ENCODE measurements at places on chromosomes 2 and 18. TPM values are rescaled to one million over a fixed set of nuclear protein-coding genes. Genes with fewer than 3 reads are reported as not detected.
A peak's percentile ranks its signal among the peaks of the same experiment; 100 is the strongest.

DNA sequence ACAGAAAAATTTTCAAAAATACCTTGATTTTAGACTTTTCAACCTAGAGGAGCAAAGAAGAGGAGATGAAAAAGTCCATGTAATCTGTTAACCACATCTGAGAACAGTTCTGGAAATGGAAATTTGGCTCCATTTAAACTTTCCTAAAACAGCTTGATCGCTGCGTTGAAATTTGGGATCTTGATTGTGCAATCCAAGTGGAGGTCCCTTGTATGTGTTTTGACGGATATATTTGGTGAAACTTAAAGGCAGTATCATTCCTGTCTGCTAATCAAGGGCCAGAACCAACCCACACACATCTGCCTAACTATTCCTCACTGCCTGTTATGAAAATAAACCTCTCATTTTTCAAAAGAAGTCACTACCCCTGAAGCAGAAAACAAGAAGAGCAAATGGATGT, 46.6 kb downstream of the SPATS2L start:
- no peak for DNase-seq
- no peaks in the 10 kb centered on the region for H3K27me3 ChIP-seq
- H3K27ac ChIP-seq = peak overlapping the region; percentile 31

DNA sequence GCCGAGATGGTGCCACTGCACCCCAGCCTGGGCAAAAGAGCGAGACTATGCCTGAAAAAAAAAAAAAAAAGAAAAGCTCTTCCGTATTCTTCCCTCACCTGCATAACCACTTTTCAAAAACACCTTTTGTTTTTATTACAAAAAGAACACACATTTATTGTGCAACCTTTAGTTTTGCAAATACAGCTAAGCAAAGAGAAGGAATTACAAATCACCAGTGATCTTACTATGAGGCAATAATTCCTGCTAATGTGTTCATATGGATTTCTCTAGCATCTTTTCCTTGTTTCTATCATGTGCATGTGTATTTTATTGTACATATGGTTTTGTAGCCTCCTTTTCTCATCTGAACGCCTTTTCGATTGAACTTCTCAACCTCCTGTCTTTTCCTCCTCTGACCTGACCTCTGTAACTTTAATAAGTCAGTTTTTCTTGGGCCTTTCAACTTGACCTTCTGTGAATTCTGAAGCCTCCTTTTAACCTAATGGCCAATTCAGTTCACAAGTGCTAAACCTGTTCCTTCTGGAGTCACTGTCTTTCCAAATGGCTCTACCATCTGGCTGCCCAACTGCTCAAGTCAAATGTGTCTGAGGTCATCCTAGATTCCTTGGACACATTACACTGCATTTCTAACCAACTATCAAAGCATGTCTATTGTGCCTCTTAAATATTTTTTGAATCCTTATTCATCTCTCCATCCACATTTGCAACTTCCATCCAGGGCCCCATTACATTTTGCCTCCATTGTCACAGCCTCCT, 59.1 kb upstream of the DAPL1 start:
- no peak overlapping the region for H3K4me3 ChIP-seq
- peaks cover 13% of the 10 kb centered on the region for H3K4me1 ChIP-seq
- H3K27me3 ChIP-seq = no peaks in the 10 kb centered on the region
- no peak for DNase-seq
- H3K36me3 ChIP-seq = no peaks in the 10 kb centered on the region

- DNase-seq = no peak
- H3K27me3 ChIP-seq = no peaks in the 10 kb centered on the region
- no peak overlapping the region for H3K27ac ChIP-seq
- no peak overlapping the region for H3K4me3 ChIP-seq
Observed at GRCh38 chr2:202339071-202339870, 36.9 kb upstream of the BMPR2 start.

The IL1F10 gene
- total RNA-seq = not detected

DNA sequence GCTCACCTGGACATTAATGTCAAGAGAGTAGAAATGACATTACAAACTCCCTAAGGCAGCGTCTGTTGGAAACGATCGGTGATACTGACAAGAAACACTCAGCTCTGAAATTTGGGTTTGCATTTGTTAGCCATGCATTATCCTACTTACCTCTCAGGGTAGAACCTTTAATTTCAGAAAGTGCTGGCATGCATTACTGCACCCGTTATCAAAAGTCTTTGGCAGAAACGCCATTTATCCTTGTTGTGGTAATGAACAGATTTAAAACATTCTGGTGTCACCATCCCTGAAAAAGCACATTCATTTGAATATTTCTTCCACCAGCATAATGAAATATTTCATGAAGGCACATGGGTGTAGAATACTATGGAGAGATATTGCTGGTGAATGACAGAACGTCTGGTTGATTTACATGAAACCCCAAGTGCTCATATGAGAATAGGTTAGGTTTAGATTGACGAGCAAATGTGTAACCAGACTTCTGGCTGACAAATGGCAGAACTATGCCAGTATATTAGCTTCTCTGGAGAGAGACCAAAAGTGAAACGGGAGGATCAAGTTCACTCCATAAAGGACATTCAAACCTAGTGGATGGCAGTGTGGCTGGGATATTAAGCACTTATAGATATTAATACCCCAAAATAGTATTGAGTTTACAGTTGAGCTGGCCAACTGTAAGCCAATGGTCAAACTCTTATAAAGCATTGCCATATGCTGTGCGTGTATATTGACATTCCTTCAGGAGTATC, 53.5 kb upstream of the ITGB6 start:
- no peaks in the 10 kb centered on the region for H3K27me3 ChIP-seq
- peak overlapping the region; percentile 44 for H3K4me3 ChIP-seq
- no peaks in the 10 kb centered on the region for H3K36me3 ChIP-seq
- peaks cover 35% of the 10 kb centered on the region for H3K4me1 ChIP-seq
- DNase-seq = no peak

The SEH1L gene
- 18.1 TPM for total RNA-seq

The CROCC2 gene
- not detected for total RNA-seq
